ENCODE measurements at places on chromosomes 1 and 21.

- no peak for DNase-seq
Observed at GRCh38 chr1:51919684-51920083, 41.2 kb upstream of the NRDC start.

GRCh38 chr1:203544978-203545816 is 51.2 kb downstream of the OPTC start:
- DNase-seq: no peak

GRCh38 chr1:175219774-175220173 is 27.2 kb upstream of the KIAA0040 start:
- DNase-seq: no peak

- no peak for DNase-seq
Observed at GRCh38 chr1:107879927-107880326, 85.1 kb downstream of the VAV3 start.

DNA sequence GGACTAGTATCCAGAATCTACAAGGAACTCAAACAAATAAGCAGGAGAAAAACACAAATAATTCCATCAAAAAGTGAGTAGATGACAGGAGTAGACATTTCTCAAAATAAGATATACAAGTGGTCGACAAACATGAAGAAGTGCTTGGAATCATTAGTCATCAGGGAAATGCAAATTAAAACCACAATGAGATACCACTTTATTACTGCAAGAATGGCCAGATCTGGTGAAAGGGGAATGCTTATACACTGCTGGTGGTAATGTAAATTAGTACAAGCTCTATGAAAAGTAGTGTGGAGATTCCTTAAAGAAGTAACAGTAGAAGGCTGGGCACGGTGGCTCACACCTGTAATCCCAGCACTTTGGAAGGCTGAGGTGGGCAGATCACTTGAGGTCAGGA is 73.8 kb downstream of the POU2F1 start:
- peak; percentile 27 for DNase-seq

- no peak for DNase-seq
Observed at GRCh38 chr1:240683576-240683975, 71.6 kb upstream of the GREM2 start.

DNA sequence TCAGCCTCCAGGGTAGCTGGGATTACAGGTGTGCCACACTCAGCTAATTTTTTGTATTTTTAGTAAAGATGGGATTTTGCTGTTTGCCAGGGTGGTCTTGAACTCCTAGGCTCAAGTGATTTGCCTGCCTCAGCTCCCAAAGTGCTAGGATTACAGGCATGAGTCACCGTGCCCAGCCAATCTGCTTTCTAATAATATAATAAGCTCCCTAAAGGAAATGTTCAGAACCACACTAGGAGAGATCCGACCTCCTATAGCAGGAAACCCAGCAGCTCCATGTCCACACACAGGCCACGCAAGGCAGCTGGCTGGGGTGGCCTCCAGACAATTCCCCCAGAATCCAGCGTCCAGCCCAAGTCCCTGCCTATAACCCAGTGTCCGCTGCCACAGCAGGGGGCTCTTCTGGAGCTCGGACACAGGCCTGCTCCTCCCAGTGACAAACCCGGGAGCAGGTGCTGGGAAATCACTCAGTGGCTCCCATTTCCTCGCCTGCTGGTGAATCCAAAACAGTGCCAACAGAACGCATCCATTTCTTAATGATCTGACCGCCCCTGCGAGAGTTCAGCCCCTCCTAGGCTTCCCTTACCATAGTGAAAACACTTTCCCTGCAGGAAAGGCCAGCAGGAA is 7.5 kb downstream of the RIPK4 start:
- DNase-seq: no peak

- DNase-seq: no peak
Observed at GRCh38 chr1:234760303-234760723, 150.3 kb upstream of the IRF2BP2 start.

DNA sequence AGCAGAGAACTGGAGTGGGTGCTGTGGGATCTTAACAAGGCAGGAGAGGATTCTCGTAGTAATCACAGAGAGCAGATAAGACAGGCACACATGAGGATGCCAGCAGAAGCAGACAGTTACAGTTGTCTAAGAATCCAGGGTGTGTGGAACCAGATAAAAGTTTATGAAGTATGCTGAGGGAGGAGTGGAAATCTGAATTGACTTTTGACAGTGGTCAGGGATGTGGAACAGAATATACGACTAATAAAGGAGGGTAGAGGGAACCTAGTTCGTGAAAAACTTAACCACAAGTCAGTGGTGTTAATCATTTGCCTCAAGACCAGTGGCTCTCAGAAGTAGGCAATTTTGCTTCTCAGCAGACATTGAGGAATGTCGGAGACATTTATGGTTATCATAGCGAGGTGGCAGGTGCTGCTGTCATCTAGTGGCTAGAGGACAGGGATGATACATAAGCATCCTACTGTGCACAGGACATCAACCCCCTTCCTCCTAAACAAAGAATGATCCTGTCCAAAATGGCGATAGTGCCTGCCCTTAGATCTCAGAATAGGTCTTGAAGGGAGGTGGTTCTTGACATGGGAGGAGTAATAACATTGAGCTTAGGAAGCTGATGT is 3.0 kb downstream of the LRRC8D start:
- peak; percentile 95 for DNase-seq

- no peak for DNase-seq
Observed at GRCh38 chr21:26707246-26707645, 134.2 kb upstream of the CYYR1 start.

- DNase-seq: no peak
Observed at GRCh38 chr21:45302082-45303061, 14.7 kb upstream of the POFUT2 start.

Measured in hematopoietic multipotent progenitor cell treated with erythropoietin and hydrocortisone succinate and interleukin-3 and kit ligand, for 8 days (in vitro differentiated cells).